ENCODE measurements at places on chromosomes 5 and 9. TPM values are rescaled to one million over a fixed set of nuclear protein-coding genes. Genes with fewer than 3 reads are reported as not detected.

DNA sequence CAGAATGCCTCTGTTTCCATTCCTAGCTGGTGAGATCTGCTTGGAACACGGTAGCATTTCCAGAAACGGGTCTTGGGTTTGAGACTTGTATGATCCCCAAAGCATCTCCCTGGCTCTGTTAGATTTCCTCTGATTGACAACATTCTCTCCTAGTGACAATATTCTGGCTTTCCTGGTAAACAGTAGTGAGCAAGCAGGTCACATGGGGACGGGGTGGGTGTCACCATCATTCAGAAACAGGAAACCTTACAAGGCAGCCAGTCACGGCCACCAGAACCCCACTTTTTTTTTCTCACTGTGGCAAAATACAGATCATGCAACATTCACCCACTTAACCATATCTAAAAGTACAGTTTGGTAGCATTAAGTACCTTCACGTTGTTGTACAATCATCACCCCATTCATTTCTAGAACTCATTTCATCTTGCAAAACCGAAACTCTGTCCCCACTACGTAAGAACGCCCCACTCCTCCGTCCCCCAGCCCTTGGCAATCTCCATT is 90.1 kb upstream of the LMX1B start:
- no peak for DNase-seq

- no peak for DNase-seq
Measured at GRCh38 chr5:27009540-27009915, 28.9 kb downstream of the CDH9 start.

DNA sequence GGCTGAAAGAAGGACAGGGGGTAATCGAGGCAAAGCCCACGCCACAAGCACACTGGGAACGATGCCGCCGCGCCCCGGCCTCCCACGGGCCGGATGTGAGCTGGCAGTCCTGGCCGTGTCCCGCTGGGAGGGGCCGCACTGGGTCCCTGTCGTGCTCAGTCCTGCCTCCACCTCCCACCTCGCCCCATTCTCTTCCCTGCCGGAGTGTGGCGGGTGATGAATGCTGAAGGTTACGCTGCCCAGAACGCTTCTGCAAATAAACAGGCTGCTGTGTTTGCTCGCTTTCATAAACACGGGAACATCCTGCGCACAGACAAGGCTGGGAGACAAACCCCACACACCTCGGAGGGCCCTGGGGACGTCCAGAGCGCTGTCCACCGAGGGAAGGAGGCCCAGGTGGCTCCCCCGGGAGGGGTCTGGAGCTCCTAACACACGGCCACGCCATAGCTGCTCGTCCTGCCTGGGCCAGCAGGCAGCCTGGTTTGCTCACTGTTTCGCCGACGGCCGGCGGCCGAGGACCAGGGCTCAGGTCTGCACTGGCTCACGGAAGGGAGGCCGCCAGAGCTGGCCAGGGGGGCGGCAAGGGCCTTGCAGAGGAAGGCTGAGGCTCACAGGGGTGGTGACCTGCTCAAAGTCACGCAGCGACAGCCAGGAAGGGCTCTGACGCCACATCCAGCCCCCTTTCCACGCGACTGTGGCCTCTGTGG is 2.3 kb downstream of the DNLZ start:
- no peak for DNase-seq

GRCh38 chr5:119079318-119079921 is 8.5 kb downstream of the DMXL1 start:
- DNase-seq, result no peak

- DNase-seq, result no peak
Measured at GRCh38 chr9:14300588-14300987, 13.4 kb downstream of the NFIB start.

GRCh38 chr9:33177086-33177485 is 9.9 kb upstream of the B4GALT1 start:
- DNase-seq, result no peak

DNA sequence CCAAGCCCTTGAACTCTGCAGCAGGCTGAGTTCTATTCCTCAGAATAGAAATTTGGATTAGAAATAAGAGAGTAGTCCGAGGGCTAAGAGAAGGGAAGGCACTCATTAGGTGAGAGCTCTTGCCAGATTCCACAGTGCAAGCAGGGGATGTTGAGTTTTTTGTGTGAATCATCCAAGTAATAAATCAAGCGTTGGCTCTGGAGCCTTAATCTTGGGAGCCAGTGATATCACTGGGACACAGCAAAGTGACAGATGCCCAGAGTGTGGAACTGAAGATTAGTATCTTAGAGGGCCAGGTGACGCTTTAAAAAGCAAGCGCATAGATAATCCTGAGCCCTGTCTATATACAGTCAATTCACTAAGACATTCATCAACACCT is 60.3 kb downstream of the FOXD1 start:
- DNase-seq, result no peak

- DNase-seq, result no peak
Measured at GRCh38 chr9:102035929-102036328, 297.5 kb upstream of the GRIN3A start.

- DNase-seq, result no peak
Measured at GRCh38 chr9:135563858-135564257, 2.3 kb downstream of the PAEP start.

DNA sequence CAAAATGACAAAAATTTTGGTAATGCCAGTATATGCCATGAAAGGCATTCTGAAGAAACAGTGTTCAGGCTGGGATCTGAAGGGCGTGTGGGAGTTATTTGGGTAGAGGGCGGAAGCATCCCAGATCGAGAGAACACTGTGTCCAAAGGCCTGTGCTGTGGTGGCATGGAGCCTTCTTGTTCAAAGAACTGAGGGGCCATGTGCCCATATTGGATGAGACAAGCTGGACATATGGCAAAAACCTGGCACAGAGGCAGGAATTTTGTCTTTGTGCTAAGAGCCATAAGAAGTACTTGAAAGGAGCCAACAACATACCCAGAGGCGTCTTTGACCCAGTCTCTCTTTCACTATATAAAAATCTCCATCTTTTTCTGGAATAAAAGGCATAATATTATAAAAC is 128.0 kb downstream of the SYK start:
- DNase-seq, result no peak

DNA sequence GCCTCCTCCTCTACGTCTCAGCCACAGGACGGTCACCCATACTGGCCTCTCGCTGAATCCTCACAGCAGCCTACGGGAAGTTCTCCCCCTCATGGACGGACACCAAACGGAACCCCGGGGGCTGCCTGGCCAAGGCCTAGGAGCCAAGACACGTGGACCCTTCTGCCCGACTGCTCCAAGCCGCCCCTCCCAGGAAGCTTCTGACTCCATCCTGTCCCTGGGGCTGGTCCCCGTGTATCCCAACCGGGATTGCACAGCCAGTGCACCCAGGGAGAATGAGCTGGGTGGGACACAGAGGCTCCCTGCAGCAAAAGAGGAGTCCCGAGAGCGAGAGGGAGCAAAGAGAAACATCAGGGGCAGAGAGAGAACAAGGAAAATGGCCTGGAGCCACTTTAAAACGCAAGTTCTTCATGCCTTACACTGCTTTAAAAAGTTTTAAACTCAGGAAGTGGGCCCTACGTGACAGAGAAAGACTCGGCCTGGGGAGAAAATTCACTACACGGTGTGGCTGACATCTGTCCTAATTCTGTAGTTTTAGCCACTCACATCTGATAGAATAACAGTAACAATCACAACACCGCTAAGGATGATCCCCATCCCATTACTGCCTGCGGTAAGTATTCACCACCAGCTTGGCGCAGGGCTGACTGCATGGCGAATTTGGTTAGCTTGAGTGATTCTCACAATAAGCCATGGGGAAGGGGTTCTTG is 3.0 kb downstream of the FAM78A start:
- no peak for DNase-seq

DNA sequence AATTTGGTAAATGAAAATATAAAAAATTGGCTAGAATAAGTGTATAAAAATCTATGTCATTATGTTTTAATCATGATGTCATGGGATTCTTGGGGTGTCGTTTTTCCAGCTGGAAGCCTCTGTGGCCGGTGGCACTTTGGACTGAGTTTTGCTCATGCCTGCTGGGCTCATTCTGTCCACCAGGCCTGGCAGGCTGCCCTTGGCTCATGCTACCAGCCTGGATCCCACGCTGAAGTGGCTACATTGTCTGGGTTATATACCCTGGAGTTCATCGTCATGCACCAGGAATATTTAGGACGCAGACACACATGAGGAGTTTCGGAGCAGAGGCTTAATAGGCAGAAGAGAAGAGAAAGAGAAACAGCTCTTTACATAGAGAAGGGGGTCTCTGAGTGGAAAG is 1913.7 kb upstream of the WWC1 start:
- peak; percentile 8 for DNase-seq

DNA sequence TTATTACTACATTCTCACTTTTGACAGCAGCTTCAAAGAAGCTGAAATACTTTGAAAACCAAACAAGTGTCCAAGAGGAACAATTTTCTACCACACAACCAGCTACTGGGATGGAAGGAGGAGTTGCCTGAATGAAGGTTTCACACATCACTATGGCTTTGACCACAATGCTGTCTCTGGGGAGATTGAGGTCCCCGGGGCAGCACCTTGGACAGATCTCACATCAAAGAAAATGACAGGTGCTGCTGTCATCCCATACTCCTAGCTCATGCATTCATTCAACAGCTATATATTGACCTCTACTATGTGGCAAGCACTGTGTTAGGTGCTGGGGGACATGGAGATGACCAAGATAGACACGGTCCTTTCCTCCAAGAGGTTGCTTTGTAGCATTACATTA is 233.2 kb upstream of the RASEF start:
- no peak for DNase-seq

DNA sequence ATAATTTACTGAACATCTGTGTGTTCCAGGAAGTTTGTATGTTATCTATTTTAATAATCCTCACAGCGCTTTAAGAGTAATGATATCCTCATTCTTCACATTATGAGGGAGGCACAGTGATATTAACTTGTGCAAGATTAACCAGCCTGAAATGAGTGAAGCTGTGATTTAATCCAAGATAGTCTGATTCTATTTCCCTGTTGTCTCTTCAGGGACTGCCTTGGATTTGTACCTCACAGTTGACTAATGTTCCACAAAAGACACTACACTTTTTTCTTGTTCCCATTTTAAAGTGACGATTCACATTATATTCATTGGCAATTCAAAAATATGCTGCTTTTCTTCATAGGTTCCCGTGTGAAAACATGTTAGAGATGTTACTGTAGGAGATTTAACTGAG is 125.3 kb upstream of the GNA14 start:
- DNase-seq, result no peak

- no peak for DNase-seq
Measured at GRCh38 chr5:53343187-53343586, 137.2 kb upstream of the FST start.

DNA sequence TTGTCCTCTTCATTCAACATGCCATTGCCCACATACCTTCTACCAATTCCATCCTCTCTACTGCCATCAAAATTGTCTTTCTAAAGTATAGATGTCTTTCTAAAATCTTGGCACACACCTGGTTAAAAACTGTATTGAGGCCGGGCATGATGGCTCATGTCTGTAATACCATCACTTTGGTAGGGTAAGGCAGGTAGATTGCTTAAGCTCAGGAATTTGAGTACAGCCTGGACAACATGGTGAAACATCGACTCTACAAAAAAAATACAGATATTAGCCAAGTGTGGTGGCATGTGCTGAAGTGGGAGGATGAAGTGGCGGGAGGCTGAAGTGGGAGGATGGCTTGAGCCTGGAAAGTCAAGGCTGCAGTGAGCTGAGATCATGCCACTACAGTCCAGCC is 412.1 kb downstream of the TMEM38B start:
- DNase-seq, result no peak

DNA sequence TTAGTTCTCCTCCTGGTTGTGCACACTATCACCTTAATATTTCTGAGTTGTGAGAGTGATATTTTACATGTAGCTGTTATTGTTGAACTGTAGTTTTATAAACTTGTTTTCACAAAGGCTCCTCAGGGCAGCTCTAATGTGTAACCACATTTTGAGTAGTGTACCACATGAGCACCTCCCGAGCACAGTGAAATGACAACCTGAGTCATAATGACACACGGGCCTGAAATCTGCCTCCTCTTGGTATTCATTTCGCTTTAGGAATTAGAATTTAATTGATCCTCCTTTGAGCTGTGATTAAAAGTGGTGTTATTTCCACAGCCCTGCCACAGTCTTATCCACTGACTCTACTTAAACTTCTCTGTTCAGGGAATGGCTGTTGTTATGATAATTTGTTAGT is 7.9 kb downstream of the MTRR start:
- DNase-seq, result peak; percentile 40

GRCh38 chr5:144788046-144788445 is 617.4 kb downstream of the KCTD16 start:
- DNase-seq, result no peak

- DNase-seq, result no peak
Measured at GRCh38 chr9:135119496-135120064, 32.1 kb downstream of the OLFM1 start.

DNA sequence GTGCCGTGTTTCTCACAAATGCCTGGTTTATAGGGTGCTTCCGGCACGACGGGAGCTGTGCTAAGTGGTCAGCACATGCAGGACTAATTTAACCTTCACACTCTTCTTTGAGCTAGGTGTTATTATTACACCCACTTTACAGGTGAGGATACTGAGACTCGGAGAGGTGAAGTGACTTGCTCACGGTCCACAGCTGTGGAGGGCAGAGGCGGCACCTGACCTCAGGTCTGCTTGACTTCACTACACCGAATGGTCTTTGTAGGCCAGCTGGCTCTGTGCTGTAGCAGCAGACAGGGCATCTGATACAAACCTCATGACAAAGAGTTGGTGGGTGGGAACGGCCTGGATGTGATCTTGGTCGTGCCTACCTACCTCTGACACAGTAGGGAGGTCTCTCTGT is 102.0 kb upstream of the BOD1 start:
- DNase-seq, result no peak

GRCh38 chr9:124222918-124223720 is 34.6 kb upstream of the NEK6 start:
- DNase-seq, result peak; percentile 71

DNA sequence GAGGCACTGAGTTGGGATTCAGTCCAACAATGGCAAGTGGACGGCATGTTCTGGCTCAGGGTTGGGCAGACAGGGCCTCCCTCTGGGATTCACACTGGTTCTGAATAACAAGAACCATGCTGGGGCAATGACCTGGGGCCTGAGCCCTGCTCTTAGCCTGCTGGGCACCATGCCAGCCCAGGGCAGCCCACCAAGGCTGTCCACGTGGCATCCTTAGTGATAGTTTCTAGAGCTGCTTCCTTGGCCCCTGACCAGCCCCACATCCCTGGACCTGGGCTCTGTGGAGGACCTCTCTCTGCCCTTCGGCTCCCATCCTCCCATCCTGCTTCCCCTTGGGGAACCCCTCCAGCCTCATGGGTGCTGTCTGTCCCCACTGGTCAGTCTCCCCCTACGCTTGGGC is 22.3 kb upstream of the OLFM1 start:
- no peak for DNase-seq

- no peak for DNase-seq
Measured at GRCh38 chr5:17761326-17761725, 127.1 kb downstream of the TAF11L14 start.

GRCh38 chr9:30280229-30280900 is 2104.1 kb upstream of the ACO1 start:
- DNase-seq, result no peak

GRCh38 chr5:133062276-133062675 is 10.5 kb downstream of the HSPA4 start:
- DNase-seq, result no peak

ARHGAP26 gene
- 1.7 TPM for total RNA-seq

SH3TC2 gene
- total RNA-seq, result 0.95 TPM

DNM1 gene
- total RNA-seq, result 20.0 TPM

ADAMTSL2 gene
- not detected for total RNA-seq

INSL6 gene
- not detected for total RNA-seq

FAT2 gene
- 0.06 TPM for total RNA-seq

ANKDD1B gene
- total RNA-seq, result not detected

ORM2 gene
- 0.19 TPM for total RNA-seq

FBP2 gene
- 0.41 TPM for total RNA-seq

Measured in H4 (cell line).